ENCODE measurements at places on chromosomes 7 and 10. TPM values are rescaled to one million over a fixed set of nuclear protein-coding genes. Genes with fewer than 3 reads are reported as not detected.
A peak's percentile ranks its signal among the peaks of the same experiment; 100 is the strongest.

The RBP3 gene
- not detected for total RNA-seq

The CYP26C1 gene
- total RNA-seq: 0.06 TPM

The GRK5 gene
- 9.2 TPM for total RNA-seq

GRCh38 chr7:106679153-106679931, 18.4 kb upstream of the CCDC71L start:
- H3K27me3 ChIP-seq: no peaks in the 10 kb centered on the region
- no peak overlapping the region for H3K4me3 ChIP-seq
- H3K27ac ChIP-seq: no peak overlapping the region
- H3K36me3 ChIP-seq: no peaks in the 10 kb centered on the region
- peak; percentile 81 for DNase-seq

- DNase-seq: peak; percentile 14
- no peaks in the 10 kb centered on the region for H3K27me3 ChIP-seq
- H3K27ac ChIP-seq: no peak overlapping the region
- H3K4me1 ChIP-seq: no peaks in the 10 kb centered on the region
- no peaks in the 10 kb centered on the region for H3K36me3 ChIP-seq
- no peak overlapping the region for H3K4me3 ChIP-seq
These were observed 323.1 kb downstream of the TFEC start for GRCh38 chr7:115707258-115708012.

DNA sequence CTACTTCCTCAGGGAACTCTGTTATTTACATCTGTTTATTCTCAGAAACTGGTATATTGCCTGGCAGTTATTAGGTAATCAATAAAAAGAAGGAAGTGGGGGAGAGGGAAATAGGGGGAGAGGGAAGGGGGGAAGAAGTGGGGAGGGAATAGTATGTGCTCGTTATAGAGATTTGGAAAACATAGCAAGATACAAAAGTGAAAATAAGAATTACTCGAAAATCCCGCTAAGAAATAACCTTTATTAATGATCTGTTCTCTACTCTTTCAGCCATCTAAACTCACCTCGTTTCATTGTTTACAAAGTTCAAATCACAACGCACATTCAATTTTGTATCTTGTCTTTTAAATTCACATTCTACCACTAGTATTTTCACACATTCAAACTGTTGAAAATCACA, 63.0 kb upstream of the CDCA7L start:
- H3K27me3 ChIP-seq: peaks cover 20% of the 10 kb centered on the region
- H3K4me3 ChIP-seq: no peak overlapping the region
- H3K4me1 ChIP-seq: no peaks in the 10 kb centered on the region
- DNase-seq: no peak
- no peak overlapping the region for H3K27ac ChIP-seq
